Activated naive CD4-positive, alpha-beta T cell (primary cell): ENCODE measurements at places on chromosomes 1 and 21.

DNA sequence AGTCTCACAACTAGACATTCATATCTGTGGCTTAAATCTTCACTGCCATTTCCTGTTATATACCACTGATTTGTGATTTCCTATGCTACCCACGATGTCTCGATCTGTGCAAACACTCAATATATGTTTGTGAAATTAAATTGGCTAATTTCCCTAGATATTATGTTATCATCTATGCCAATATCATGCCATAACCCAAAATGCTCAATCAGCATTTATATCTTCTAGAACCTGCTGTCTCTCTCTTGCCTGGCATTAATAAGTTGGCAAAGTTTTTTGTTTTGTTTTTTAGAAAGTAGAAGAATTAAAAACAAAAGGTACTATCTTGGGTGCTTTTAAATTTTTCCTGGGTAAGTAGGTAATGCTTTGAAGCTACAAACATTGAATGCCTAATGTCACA is 358.5 kb upstream of the DAB1 start:
- no peak for DNase-seq

GRCh38 chr1:52913537-52913936 is 8.0 kb downstream of the ECHDC2 start:
- DNase-seq, result no peak

- DNase-seq, result no peak
Measured at GRCh38 chr1:224183591-224184312, 712 bp downstream of the DEGS1 start.

DNA sequence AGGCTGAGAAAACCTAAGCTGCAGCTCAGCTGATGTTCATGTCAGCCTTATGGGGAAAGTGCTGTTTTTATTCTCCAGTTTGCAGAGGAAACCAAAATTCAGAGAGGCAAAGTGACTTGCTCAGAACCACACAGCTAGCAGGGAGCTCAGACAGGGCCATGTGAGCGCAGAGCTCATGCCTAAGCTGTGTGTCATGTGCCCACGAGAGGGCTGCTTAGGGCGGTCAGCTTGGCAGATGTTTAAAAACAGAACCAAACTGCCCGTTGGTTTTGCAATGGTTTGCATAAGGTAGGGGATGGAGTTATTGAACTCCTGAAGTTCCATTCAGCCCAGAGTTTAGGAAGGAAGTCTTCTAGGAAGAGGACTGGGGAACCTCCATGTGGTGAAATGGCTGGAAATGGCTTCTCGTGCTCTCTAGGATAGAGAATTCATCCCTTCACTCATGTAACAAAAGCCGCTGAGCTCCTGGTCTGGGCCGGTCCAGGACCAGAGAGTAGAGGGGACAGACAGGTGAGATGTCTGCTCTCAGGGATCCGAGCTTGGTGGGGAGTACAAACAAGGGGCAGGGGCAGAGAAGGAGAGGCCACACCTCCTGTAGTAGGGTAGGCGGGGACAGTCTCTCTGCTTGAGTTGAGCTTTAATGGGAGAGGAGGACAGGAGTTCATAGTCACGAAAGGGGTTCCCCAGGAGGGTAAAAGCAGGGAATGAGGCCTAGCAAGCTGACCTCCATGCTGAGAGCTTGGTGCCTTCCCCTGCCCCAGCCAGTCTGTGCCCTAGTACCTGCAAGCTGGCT is 46.9 kb downstream of the ARHGEF10L start:
- DNase-seq, result no peak

GRCh38 chr1:212700892-212701819 is 1.5 kb upstream of the BATF3 start:
- no peak for DNase-seq

- DNase-seq, result no peak
Measured at GRCh38 chr1:100989306-100990077, 36.1 kb downstream of the DPH5 start.

DNA sequence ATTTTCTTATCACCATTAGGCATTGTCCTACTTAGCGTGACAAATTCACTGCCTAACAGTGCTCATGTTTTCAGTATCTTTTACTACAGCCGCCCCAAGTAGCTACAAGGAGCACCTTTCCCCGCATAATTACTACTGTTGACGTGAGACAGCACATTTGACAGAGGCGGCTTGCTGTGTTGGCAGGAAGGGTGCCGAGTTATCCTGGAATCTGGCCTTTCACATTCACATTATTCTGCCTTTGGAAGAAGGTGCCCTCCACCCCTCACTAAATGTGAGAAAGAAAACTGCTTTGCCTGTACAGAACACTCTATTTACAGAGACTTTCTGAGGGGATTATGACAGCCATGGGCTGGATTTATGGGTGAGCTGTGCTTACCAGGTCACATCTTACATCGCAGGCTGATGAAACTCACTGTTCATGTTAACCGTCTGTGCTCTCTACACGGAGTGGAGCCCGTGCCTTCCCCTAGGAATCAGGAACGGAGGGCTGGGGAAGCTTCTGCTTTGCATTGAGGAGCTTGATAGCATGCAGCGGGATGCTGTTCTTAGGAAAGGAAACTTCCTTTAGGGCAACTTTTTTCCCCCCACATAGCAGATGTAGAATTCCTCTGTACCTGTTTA is 148.0 kb upstream of the ZRANB2 start:
- no peak for DNase-seq

DNA sequence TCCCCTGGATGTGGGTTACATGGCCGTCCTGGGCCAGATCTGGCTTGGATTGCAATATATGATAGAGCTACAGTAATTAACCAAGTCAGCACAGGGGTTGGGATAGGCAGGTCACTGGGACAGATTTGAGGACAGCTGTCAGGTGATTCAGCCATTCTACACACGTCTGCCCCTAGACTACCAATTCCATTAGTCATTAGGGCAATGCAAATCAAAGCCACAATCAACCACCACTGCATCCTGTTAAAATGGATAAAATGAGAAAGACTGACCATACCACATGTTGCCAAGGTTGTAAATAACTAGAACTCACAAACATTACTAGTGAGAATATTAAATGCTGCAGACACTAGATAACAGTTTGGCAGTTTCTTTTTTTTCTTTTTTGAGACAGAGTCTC is 16.0 kb downstream of the C21orf58 start:
- no peak for DNase-seq

DNA sequence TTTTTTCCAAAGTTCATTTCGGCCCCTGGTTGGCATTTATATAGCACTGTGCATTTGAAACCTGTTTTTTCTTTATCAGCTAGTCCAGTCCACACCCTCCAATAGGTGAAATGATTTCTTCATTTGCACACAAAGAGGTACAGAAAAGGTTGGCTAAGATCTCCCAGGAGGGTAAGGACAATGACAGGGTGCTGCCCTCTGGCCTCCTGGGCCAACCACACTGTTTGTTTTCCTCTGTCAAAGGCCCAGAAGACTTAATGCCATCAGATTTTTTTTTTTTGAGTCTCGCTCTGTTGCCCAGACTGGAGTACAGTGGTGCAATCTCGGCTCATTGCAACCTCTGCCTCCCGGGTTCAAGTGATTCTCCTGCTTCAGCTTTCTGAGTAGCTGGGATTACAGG is 70.1 kb upstream of the EFHD2 start:
- no peak for DNase-seq

GRCh38 chr1:75100481-75101092 is 33.6 kb upstream of the LHX8 start:
- no peak for DNase-seq
